ENCODE measurements at places on chromosomes 2 and 18.
A peak's percentile ranks its signal among the peaks of the same experiment; 100 is the strongest.

DNA sequence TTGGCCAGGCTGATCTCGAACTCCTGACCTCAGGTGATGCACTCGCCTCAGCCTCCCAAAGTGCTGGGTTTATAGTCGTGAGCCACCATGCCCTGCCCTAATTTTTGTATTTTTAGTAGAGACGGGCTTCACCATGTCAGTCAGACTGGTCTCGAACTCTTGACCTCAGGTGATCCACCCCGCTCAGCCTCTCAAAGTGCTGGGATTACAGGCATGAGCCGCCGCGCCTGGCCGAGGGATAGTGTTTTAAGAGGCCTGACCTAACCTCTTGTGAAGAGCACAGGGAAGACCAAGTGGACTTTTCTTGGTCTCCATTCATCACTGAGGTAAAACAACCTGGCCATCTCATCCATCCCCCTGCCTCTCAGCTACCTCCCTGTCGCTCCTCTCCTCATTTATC, 29.7 kb downstream of the SIX2 start:
- H3K27me3 ChIP-seq: peaks cover 32% of the 10 kb centered on the region
- no peaks in the 10 kb centered on the region for H3K36me3 ChIP-seq
- H3K4me3 ChIP-seq: no peak overlapping the region
- H3K27ac ChIP-seq: no peak overlapping the region
- no peak for DNase-seq
- no peaks in the 10 kb centered on the region for H3K4me1 ChIP-seq

- no peaks in the 10 kb centered on the region for H3K36me3 ChIP-seq
- no peak overlapping the region for H3K27ac ChIP-seq
- DNase-seq: no peak
- no peaks in the 10 kb centered on the region for H3K4me1 ChIP-seq
- H3K4me3 ChIP-seq: no peak overlapping the region
- no peaks in the 10 kb centered on the region for H3K27me3 ChIP-seq
Measured at GRCh38 chr2:108923736-108924579, 65.1 kb downstream of the EDAR start.

DNA sequence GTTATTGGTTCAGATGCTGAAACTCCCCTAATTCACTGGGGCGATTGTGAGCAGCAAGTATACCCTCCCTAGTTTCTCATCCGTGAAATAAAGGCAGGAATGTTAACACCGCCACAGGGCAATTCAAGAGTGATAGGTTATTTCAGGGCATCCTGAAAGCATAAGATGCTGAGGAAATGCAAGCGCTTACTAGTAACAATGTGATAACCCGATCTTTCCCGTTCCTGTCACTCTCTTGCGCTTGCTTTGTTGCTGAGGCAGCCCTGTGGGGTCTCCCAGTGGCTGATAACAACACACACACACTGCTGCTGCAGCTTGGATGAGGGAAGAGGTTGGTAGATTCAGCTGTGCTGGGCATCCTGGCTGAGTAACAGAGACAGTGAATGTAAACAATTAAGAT, 259.3 kb downstream of the AGPS start:
- DNase-seq: no peak
- H3K27me3 ChIP-seq: peaks cover 33% of the 10 kb centered on the region
- no peaks in the 10 kb centered on the region for H3K4me1 ChIP-seq
- H3K27ac ChIP-seq: no peak overlapping the region
- H3K36me3 ChIP-seq: no peaks in the 10 kb centered on the region

DNA sequence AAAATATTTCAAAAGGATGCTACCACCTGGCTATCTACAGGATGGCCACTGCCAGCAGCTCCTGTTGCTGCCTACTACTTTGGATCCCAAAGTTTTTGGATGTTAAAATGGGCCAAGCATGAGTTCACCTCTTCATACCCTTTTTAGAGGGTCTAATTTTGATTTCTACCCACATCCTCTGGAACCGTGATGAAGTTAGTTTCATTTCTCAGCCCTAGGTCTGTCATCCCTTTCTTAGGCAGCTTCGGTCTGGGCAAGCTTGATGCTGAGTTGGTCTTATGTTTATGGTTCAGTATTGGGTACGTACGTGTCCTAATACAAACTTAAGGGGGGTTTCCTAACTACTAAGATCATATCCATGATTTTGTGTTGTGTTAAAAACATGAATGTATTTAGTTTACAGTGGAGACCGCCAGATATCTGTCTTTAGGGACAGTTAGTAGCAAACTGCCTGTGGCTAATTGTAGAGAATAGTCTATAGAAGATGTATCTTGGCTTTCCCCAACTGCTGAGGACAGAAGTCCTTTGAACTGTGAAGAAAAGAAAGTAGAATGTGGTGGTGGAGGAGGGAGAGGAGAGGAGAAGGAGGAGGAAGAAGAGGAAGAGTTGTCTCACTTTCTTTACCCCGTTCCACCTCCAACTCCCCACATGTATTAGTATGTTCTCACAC, 184.9 kb downstream of the UBE2E3 start:
- H3K4me1 ChIP-seq: peaks cover 48% of the 10 kb centered on the region
- peak; percentile 64 for DNase-seq
- H3K36me3 ChIP-seq: peaks cover 35% of the 10 kb centered on the region
- no peaks in the 10 kb centered on the region for H3K27me3 ChIP-seq

DNA sequence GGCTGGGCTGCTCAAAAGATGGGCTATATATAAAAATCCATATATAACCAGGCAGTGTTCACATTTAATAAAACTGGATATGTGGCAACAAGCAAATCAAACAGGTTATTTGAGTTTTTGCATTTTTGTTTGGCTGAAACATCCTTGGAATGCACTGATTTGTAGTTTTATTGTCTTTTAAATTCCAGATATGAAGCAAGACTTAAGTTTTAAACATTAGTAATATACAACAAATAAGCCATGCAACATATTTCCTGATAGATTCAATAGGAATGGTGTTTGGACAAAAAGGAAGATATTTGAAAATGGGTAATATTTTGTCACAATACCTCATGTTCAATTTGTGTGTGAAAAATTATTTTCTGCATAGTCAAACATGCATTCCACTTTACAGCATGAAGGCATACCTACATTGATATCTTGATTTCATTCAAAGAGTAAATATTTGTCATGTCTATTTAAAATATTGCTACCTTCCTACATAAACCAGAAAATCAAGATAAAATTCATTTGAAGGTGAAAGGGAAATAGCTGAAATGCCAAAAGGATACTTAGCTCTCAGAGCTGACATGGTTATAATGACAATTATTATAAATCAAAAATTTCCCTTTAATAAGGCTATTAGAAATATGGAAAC, 132.3 kb upstream of the NETO1 start:
- no peaks in the 10 kb centered on the region for H3K36me3 ChIP-seq
- no peak overlapping the region for H3K4me3 ChIP-seq
- no peaks in the 10 kb centered on the region for H3K27me3 ChIP-seq
- no peaks in the 10 kb centered on the region for H3K4me1 ChIP-seq
- no peak for DNase-seq

DNA sequence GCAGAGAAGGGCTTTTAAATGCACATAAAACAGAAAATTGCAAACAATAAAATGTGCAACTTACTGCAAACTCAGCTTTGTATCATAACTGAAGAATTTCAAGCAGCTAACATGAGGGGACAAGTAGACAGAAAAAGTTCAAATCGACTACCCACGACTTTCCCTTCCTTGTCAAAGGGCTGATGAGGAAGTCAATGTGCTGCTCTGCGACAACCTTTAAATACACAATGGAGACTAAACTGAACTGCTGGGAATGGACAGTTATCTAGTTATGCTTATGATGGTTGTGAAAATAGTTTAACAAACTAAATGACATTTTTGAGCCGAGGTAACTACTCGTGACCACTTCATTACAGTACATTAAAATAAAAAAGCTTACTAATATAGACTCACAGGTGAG, 84.1 kb downstream of the INO80D start:
- no peak overlapping the region for H3K4me3 ChIP-seq
- H3K4me1 ChIP-seq: peaks cover 16% of the 10 kb centered on the region
- H3K27me3 ChIP-seq: no peaks in the 10 kb centered on the region
- H3K36me3 ChIP-seq: peaks cover 22% of the 10 kb centered on the region
- no peak overlapping the region for H3K27ac ChIP-seq
- no peak for DNase-seq

DNA sequence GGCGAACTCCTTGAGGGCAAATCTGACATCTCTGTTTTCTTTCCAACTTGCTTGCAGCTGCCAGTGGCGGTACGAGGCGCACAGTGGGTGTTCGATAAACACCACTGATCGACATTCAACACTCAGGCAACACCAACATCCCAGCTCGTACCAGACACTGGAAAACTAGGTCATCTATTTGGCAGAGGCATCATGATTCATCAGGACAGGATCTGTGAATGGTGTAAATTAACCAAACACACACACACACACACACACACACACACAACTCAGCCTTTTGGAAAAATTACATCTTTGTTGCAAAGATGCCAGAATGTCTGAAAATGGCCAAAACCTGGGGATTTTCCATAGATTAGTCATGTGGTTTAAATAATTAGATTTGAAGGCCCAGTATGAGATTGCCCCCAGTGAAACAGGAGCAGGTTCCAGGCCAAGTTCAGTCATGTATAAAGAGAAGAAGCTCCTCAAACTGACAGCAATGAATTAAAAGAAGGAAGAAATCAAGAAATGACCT, 150.5 kb upstream of the NCKAP5 start:
- no peak for DNase-seq
- no peak overlapping the region for H3K4me3 ChIP-seq
- no peak overlapping the region for H3K27ac ChIP-seq
- H3K36me3 ChIP-seq: no peaks in the 10 kb centered on the region
- no peaks in the 10 kb centered on the region for H3K4me1 ChIP-seq
- no peaks in the 10 kb centered on the region for H3K27me3 ChIP-seq

- H3K27ac ChIP-seq: no peak overlapping the region
- DNase-seq: no peak
- no peak overlapping the region for H3K4me3 ChIP-seq
- no peaks in the 10 kb centered on the region for H3K36me3 ChIP-seq
- H3K4me1 ChIP-seq: no peaks in the 10 kb centered on the region
Measured at GRCh38 chr2:174771631-174772471, 7.6 kb upstream of the CHRNA1 start.

- no peaks in the 10 kb centered on the region for H3K36me3 ChIP-seq
- H3K4me3 ChIP-seq: no peak overlapping the region
- no peak overlapping the region for H3K27ac ChIP-seq
- H3K4me1 ChIP-seq: no peaks in the 10 kb centered on the region
- H3K27me3 ChIP-seq: peaks cover 4% of the 10 kb centered on the region
Measured at GRCh38 chr2:56127010-56127409, 56.8 kb upstream of the CCDC85A start.

DNA sequence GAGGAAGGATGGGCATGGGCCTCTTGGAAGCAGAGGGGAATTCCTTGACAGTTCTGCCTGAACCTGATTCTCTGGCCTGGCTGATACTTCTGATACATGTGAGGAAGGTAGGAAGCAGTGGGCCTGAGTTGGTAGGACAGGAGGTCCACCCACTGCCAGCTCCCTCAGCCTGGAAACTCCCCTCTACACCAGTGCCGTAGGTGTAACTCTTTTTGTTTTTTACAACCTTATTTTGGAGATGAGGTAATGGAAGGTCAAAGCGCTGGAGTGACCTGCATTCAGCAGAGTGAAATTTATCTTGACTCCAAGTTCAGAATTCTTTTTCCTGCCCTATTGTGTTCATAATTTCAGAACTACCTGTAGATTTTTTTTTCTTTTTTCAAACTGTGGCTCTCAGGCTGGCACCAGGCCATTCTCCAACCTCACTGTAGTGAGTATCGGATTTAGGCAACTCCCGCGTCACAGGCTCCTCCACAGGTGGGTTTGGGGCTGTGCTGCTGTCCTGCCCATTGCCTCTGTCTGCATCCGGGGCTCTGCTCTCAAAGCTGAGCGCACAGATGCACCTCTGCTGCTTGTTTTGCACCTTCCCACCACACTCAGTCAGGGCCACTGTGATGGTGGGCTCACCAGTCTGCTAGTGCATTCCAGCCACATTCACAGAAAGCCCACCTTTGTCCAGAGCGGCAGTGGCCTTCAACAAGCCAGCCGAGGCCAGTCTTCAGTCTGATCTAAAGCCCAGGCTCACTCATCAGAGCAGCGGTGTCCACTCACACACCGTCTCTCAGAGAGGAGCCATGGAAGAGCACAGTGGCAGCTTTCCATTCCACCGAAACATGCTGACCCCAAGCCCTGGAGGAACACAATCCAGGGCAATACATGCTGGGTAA, 87.2 kb downstream of the UXS1 start:
- no peaks in the 10 kb centered on the region for H3K36me3 ChIP-seq
- no peak for DNase-seq
- peak overlapping the region; percentile 18 for H3K27ac ChIP-seq

DNA sequence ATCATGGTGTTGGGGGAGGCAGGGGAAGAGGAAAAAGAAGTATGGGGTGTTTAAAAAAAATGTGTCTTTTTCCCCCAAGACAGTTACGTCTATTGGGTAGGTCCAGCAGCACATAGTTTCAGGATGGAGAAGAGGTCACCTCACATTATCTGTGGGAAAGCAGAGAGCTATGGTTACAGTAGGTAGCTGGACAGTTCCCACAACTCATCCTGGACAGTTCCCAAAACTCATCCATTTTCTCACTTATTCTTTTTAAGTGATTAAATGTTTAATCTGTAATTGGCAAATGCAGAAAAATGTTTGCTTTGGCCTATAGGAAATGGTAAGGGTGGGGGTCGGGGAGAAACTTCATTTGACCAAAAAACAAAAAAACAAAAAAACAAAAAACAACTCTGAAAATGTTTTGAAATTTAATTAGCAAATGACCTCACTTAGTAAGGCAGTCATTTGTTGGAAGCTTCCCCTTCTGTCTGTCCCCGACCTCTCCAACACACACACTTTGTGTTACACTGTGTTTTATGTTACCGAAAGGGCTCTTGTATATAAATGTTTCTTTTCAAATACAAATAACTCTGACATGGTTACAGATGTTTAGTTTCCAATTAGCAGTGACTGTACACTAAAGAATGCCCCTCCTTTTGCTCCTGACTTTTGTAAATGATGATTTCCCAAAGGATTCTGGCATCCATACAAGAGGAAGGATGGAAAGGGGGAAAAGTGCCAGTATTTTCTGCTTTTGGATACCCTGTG, 173.3 kb upstream of the ZFP36L2 start:
- DNase-seq: no peak
- H3K27me3 ChIP-seq: no peaks in the 10 kb centered on the region
- no peak overlapping the region for H3K27ac ChIP-seq
- H3K4me1 ChIP-seq: peaks cover 9% of the 10 kb centered on the region
- H3K36me3 ChIP-seq: peaks cover 16% of the 10 kb centered on the region
